GM12864 (cell line): ENCODE measurements at places on chromosomes 1 and 21.

GRCh38 chr1:24864370-24864777 lies 65.7 kb downstream of the RUNX3 start:
- no peak for DNase-seq

DNA sequence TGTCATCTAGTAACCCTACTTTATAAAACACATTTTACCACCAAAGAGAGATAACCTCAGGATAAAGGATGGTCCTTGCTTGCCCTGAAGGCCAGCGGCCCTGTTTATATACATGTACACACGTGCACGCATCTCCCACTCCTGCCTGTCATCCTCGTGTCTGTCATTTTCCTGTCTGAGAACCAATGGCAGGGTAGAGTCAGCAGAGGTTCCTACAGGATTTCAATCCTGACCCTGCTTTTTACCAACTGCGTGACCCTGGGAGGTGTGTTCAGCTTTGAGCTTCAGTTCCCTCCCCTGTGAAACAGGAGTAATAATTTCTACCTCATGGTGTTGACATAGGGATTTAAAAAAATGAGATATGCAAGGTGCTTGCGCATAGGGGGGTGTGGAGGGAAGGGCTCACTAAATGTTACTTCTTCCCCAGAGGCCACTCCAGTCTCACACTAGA lies 12.3 kb upstream of the RASSF5 start:
- DNase-seq, result no peak

DNA sequence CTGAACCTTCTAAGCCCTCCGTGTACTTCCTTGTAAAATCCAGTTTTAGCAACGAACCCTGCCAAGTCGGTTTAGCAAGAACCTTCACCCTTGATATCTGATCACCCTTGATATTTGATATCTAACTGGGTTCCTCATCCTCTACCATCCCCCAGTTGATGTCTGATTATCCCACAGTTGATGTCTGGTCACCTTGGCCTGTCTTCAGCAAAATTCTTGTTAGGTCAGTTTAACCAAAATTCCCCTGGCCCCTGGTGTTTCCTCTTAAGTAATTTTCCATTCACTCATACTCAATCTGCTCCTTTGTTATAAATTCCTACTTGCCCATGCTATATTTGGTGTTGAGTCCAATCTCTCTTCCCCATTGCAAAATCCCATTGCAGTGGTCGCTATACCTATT lies 114.5 kb upstream of the ZNHIT6 start:
- DNase-seq, result no peak

DNA sequence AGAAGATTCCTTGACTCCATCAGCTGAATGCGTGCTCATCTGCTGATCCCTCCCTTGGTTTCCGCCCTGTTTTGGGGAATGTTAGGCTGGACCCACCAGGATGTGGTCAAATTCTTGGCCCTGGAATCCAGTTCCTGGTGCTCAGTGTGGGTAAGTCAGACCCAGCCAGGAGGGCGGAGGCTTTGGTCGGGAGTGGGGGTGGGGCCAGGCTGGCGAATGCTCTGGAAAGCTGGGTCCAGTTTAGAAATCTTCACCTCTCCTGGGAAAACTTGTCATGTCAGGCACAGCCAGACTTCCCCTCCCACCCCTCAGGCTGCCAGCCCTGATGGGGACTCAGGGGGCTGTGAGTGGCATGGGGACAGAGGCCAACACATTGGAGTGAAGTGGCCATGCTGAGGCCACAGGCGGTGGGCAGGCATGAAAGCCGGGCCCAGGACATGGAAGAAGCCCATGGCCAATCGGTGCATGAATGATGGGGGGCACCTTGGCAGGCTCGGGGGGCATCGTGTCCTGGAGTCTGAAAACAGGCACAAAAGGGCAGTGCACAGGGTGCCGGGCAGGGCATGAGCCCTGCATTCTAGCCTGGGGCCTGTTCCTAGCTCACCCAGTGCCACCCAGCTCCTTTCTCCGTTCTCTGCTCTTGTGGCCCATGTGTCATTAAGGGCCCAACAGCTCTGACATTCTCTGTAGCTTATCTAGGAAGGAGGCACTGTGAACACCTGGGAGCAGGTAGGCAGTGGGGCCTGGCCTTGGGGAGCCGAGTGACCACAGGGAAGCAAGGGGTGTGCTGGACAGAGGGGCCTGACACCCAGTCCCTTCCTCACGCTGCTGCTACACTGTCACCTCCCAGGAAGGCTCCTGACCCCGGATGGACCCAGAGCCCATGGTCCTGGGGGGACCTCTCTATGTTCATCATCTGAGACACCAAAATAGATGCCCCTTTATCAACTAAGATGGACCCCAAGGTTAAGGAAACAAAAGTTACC lies 14.6 kb upstream of the PADI1 start:
- DNase-seq, result no peak

DNA sequence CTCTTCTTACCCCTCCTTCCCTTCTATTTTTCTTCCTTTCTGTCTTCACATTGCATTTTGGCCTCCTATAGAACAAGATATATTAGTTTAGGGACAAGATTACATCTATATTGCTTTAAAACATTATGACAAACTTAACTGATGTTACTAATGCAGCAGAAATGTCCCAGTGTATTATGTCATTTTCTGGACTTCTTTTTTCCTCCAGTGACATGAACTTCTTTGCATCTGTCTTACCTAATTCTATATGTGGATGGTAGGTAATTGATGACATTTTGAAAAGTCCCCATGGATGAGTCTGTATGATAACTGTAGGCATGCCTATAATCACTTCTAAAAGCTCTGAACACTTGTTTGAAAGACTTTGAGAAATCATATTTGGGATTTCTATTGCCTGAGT lies 89.5 kb downstream of the FNBP1L start:
- no peak for DNase-seq

GRCh38 chr1:15195420-15196052 lies 42.0 kb downstream of the TMEM51 start:
- no peak for DNase-seq

GRCh38 chr1:30824736-30825429 lies 67.3 kb upstream of the LAPTM5 start:
- DNase-seq, result no peak

GRCh38 chr1:244833734-244834542 lies 1.5 kb upstream of the COX20 start:
- DNase-seq, result no peak

DNA sequence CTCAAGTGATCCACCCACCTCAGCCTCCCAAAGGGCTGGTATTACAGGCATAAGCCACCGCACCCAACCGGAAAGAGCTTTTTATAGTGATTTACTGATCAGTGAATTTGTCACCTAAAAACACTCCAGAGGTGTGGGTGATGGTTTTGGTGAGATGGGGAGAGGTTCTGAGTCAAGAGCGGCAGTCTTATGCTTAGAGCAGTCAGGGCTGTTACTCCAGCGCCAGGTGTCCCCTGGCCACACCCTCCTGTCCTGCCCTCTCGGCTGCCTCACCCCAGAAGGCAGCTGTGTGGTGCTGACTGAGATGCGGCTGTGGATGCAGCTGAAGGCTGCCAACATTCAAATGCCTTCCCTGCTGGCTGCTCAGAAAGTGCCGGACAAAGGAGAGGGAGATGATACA lies 94.5 kb upstream of the LPGAT1 start:
- DNase-seq, result no peak
